ENCODE measurements at places on chromosomes 2 and 18.
A peak's percentile ranks its signal among the peaks of the same experiment; 100 is the strongest.

- no peak for DNase-seq
Observed at GRCh38 chr18:77254711-77255405, 5.2 kb downstream of the GALR1 start.

GRCh38 chr2:230891509-230891908 lies 26.8 kb downstream of the ITM2C start:
- DNase-seq: no peak

GRCh38 chr2:222304737-222305515 lies 6.1 kb upstream of the PAX3 start:
- DNase-seq: peak; percentile 69

DNA sequence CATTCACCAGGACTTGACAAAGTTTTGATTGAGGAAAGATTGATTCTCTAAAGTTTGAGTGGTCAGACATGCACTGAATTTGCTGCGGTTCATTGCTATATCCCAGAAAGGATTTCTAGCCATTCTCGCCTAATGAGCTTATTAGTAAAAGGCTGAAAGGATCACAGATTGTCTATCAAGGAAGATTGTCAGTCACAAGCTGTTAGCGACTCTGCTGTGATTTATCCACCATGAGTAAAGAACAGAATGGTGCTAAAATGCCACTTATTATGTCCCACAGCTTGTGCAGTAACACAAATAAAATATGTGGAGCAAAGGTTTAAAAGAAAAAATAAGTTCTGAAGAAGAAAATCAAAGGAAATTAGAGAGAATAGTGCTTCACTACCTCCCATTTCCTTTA lies 701.2 kb upstream of the CDH7 start:
- DNase-seq: no peak

DNA sequence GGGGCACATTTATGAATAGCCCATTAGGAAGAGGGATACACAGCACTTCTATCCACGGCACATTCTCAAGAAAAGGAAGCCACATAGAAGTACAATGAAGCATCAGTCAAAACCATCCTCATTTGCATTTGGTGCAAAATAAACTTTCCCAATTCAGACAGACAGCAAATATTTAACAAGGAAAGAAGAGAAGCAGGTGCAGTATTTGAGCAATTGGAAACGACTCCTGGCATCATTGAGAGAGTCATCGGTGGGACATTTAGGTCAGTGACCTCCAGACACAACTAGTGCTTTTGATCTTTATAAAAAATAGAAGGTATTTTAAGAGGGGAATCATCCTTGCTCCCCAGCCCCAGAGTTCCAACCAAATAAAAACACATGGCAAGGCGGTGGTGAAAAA lies 118.0 kb downstream of the MREG start:
- DNase-seq: no peak

GRCh38 chr2:241050624-241051577 lies 51.2 kb downstream of the MTERF4 start:
- no peak for DNase-seq

DNA sequence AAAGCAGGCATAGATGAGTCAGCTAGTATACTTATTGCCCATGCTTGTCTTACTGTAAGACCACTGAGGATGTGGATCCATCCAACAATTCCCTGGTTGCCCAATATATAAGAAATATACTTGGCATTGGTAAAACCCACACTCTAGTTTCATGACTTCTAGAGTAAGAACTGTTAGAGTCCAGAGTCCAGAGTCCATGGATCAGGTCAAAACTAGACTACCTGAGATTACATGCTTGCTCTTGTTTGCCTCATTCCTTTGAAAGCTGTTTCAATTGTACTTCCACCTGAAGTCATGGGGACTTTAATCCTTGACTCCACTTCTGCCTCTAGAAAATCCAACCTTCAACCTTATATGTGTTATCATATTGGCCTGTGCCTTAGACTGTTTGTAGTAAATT lies 707.6 kb upstream of the FAM98A start:
- DNase-seq: no peak

GRCh38 chr2:16481351-16481750 lies 184.3 kb downstream of the CYRIA start:
- DNase-seq: no peak

DNA sequence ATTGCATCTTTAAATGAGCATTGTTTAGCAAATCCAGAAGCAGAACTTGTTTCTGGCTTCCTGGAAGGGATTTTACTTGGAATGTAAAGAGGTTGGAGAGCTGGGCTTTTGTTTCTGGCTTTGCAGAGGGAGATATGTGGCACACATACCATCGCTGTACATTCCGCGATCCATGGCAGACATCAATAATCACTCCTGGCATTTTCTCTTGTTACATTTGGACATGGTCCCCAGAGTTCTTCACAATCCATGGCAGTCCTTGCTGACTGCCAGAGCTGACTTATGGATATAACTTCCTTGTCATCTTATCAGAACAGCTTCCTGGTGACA lies 445.6 kb upstream of the SPRED2 start:
- no peak for DNase-seq

DNA sequence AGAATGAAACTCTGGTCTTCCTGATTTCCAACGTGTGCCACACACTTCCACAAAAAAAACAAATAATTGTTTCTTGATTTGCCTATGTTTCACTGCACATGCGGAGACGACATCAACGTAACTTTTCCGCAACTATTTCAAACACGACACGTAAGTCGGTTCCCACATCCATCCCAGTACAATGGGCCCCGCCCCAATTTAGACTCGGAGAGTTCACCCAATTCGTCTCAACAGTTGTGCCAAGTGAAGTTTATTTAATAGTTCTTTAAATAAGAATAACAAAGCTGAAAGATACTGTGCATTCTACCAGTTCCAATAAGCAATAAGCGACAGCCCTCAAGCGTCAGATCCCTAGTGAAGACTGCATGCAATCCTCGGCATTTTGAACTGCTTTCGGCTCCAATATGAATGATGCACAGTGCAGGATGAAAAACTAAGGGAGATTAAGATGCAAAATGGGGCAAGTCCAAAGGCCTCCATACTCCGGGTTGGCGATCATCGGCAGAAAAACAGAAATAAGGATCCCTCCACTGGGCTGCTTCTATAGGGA lies 664 bp downstream of the CCT4 start:
- peak; percentile 10 for DNase-seq

DNA sequence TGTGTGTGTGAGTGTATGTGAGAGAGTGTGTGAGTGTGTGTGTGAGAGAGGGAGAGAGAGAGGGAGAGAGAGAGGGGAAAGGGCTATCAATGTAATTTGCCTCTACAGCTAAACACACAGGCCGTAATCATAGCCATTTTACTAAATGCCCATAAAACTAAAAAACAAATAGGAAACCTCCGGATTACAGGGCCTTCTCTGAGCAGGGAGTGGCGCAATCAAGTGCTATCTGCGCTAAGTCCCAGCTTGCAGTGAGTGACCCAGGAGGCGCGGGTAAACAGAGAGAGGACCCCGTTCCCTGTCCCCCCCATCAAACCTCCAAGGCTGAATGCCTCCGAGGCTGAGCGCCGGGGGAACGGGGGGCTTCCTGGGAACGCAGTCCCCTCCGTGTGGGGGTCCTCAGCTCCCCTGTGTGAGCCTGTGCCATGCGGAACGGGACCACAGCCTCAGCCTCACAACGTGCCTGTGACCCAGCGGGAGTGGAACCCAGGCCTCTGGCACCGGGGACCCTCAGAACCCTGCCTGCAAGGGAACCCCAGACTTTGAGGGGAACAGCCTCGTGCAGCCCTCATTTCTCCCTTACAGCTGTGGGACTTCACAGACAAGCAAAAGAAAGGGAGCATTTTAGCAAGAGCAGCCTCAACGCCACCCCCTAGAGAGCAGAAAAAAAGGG lies 54.7 kb upstream of the ID2 start:
- no peak for DNase-seq

- no peak for DNase-seq
Observed at GRCh38 chr2:31255911-31256571, 22.1 kb downstream of the EHD3 start.

- no peak for DNase-seq
Observed at GRCh38 chr18:49985236-49985635, 171.9 kb upstream of the ACAA2 start.

- DNase-seq: no peak
Observed at GRCh38 chr2:144402251-144402650, 117.7 kb downstream of the ZEB2 start.

GRCh38 chr2:227407591-227408151 lies 19.9 kb upstream of the SCYGR1 start:
- no peak for DNase-seq

GRCh38 chr18:11953113-11953512 lies 28.2 kb upstream of the IMPA2 start:
- DNase-seq: no peak

GRCh38 chr2:125667630-125668029 lies 988.3 kb upstream of the GYPC start:
- DNase-seq: no peak

DNA sequence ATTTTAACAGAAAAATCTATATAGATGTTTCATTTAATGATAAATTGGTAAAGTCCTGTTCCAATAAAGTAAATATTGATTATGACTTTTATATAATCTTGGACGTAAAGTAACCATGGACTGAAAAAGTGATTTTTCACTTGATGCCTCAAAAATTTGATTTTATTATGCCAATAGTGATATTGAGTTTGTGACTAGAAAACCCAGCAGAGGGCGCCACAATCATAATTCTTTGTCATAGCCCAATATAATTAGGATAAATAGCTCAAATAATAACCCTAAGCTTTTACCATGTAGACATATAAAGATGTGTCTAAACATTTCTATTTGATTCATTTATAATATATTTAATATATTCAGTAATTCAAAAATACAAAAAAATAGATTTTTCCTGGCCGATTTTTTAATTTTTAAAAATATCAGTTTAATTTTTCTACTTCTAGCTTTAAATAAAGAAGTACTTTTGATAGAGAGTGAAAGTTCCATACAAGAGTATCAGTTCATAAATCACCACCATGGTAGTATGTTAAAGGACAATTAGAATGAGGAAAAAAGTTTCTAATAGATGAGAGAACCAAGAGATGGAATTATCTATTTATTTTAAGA lies 30.7 kb downstream of the CAMKMT start:
- DNase-seq: peak; percentile 22

DNA sequence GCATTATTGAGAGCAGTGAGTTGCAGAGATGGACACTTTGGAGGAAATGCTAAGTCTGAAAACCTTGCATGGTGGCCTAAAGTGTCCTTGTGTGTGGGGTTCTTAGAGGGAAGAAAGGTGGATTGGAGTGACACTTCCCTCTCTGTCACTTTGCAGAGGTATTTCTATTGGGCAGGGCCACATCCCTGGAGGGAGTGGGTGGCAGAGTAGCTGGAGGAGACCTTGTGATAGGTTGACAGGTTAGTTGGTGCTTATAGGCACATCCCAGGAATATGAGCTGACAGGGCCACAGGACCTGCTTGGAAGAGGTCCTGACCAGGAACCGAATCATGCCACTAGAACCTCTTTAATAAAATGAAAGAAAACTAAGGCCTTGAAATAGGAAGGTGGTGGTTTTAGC lies 972 bp upstream of the IGFBP5 start:
- no peak for DNase-seq

DNA sequence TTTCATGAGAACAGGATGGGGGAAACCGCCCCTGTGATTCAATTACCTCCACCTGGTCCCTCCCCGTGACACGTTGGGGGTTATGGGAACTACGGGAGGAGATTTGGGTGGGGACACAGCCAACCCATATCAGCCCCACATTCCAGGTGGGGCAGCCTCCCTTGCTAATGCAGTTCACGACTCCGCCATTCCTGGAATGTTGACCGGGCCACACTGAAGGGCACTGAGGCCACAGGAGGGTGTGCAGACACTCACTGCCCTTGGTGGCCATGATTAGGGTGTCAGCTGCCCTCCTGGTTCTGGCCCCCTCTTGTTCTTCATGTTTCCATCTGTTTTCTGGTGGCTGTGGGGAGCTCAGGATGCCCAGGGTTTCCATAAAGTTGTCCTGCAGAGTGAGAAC lies 176.3 kb downstream of the TWIST2 start:
- DNase-seq: no peak

DNA sequence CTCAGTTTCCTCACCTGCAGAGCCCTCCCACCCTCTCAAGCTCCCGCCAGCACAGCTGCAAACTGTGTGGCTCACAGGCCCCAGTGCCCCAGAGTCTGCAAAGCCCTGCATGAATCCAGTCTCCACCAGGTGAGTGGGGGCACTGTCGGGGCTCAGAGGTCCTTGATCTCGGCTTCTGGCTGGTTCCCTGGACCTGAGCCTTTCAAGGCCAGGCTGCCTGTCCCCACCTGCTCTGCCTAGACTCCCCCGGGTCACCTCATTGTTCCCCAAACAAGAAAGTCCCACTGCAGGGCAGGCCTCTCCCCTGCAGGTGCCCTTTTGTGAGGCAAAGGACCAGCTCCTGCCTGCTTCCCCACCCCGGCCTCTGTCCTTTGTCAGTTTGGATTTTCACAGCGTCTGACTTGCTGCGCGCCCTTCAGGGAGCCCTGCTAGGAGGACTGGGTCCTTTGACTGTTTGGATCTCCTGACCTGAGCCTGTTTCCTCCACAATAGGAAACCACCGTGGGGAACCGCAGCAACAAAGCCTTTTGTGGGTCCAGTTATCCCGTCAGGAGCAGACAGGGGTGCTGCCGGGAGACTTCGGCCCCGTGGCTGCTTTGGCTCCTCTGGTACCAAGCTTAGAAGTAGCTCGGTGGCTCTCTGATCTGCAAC lies 200.5 kb upstream of the HDAC4 start:
- no peak for DNase-seq

Measured in Daoy (cell line).